ENCODE measurements at places on chromosomes 3 and 15.

- no peak for DNase-seq
These were observed 3.7 kb downstream of the ATG7 start for GRCh38 chr3:11275926-11276325.

DNA sequence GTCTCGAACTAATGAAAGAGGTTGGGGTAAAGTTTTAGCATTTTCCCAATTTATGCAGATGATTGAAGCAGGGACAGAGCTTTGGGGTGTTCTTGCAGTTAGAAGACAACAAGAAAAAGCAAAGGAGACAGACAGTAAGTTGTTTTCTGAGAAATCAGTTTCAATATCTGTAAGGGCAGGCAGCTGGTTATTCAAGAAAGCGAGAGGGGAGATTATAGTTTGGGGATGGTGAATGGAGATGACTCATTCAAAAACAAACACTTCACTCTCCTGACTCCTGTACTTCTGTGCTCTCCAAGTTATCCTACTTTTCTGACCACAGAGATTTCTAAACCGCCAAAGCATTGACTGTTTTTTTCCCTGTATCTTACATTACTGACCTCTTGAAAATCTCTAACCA is 352.0 kb downstream of the GAP43 start:
- no peak for DNase-seq

- DNase-seq = no peak
These were observed 4.6 kb upstream of the EPB42 start for GRCh38 chr15:43225201-43225949.

DNA sequence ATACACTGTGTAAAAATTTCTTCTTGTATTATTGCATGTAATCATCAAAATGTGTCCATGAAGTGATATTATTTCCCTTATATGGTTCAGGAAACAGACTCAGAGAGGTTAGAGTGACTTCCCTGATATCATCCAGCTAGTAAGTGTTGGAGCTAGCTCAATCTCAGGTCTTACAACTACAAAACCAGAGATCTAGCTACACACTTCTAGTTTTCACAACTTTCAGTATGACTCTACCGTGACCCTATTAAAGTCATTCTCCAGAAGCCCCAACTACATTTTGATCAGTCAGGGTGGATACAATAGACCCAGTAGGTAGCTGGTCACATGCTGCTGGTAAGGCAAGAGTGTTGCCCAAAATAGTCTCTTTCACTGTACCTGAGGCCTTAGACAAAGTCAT is 165.3 kb downstream of the GOLIM4 start:
- no peak for DNase-seq

DNA sequence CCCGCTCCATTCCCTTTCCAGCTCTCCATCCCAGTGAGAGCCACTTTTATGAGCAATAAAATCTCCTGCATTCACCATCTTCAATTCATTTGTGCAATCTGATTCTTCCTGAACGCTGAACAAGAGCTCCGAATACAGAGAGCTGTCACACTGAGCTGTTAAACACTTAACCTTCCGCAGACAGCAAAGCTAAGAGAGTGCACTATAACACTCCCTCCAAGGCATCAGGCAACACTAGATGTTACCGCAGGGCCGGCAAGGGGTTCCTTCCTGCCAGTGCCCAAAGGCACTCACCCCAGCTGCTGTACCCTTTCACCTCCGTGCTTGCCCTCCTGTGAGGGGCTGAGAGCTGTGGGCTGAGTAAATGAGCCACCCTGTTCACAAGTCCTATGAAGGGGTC is 85.6 kb downstream of the BCHE start:
- DNase-seq = no peak

DNA sequence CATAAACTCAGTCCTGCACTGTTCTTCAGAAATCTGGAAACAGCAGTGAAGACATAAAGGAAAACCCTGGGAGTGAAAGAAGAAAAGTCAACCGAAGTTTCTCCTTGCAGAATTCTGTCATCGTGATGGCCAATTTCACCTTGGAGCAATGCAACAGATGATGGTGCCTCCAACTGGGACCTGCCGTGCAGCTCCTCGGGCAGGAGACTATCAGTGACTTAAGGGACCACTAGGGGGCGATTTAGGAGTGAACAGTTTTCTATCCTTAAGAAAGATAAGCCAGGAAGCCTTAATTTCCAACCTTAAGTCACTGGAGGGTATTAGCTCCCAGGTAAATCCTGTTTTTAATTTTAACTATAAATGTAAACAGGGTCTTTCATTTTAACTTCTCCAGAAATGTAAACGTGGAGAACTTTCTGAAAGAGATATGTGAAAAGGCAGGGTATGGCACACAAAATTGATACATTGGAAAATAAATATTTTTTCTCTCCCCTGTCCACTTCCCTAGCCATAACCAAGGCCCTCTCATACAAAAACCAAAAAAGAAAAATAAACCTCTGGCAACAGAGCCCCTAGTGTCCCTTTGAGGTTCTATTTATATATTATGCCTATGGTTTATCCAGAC is 116.3 kb downstream of the PDZRN3 start:
- DNase-seq = peak; percentile 2

GRCh38 chr15:27123808-27124207 is 152.8 kb downstream of the GABRG3 start:
- no peak for DNase-seq

GRCh38 chr3:109023656-109024254 is 70.1 kb upstream of the GUCA1C start:
- DNase-seq = peak; percentile 14
